Mammary epithelial cell (primary cell): ENCODE measurements at places on chromosomes 16 and 17. TPM values are rescaled to one million over a fixed set of nuclear protein-coding genes. Genes with fewer than 3 reads are reported as not detected.

MEOX1 gene
- not detected in 2 replicates for total RNA-seq

RAB37 gene
- total RNA-seq: not detected

KRTAP16-1 gene
- total RNA-seq: not detected

ASIC2 gene
- under 0.01 TPM for total RNA-seq

SPNS2 gene
- total RNA-seq: 0.67 TPM
